Occipital lobe (tissue), 3 donors: ENCODE measurements at places on chromosomes 6 and 20. TPM values are rescaled to one million over a fixed set of nuclear protein-coding genes. Genes with fewer than 3 reads are reported as not detected.

Gene POPDC3
- total RNA-seq: not detected

Gene LY6G6D
- total RNA-seq: not detected

Gene HLA-DRA
- 3.9 TPM for total RNA-seq

Gene ENPP5
- total RNA-seq: 4.7 TPM

Gene OPN5
- total RNA-seq: not detected

Gene FKBP5
- total RNA-seq: 3.1 TPM

Gene GLYATL3
- not detected for total RNA-seq

Gene TBXT
- not detected for total RNA-seq

Gene LBP
- 0.47 TPM for total RNA-seq

Gene TSBP1
- total RNA-seq: not detected

Gene SLX4IP
- 7.5 TPM for total RNA-seq

Gene SYCP2L
- total RNA-seq: 9.8 TPM

Gene PRR18
- total RNA-seq: 0.47 TPM

Gene UST
- total RNA-seq: 48.5 TPM

Gene LY86
- total RNA-seq: 2.2 TPM

Gene REV3L
- 101 TPM for total RNA-seq

Gene ZNF217
- 7.3 TPM for total RNA-seq

Gene BPIFB4
- not detected for total RNA-seq

Gene ALDH8A1
- 1.4 TPM for total RNA-seq

Gene DCDC2
- 2.0 TPM for total RNA-seq

Gene TBPL1
- 41.0 TPM for total RNA-seq

Gene EYA2
- total RNA-seq: 0.94 TPM

Gene COL12A1
- total RNA-seq: 36.2 TPM

Gene TCP1
- total RNA-seq: 336 TPM

Gene RIPPLY2
- 12.9 TPM for total RNA-seq

Gene SIRPB1
- 0.47 TPM for total RNA-seq

Gene RPP21
- total RNA-seq: 12.8 TPM

Gene PLCB4
- 12.6 TPM for total RNA-seq

Gene SLC29A1
- total RNA-seq: 5.5 TPM

Gene PEX6
- 24.0 TPM for total RNA-seq

Gene DLK2
- 7.3 TPM for total RNA-seq

Gene FAM83C
- total RNA-seq: not detected

Gene CLDN20
- not detected for total RNA-seq

Gene NEURL2
- 2.8 TPM for total RNA-seq

Gene EPPIN
- not detected for total RNA-seq

Gene SUMO4
- 7.3 TPM for total RNA-seq

Gene MAP7
- 6.1 TPM for total RNA-seq

Gene FBXO30
- total RNA-seq: 93.1 TPM

Gene ZBTB12
- total RNA-seq: 25.6 TPM
